ENCODE measurements at places on chromosomes 6 and 20.

- ATAC-seq, result no peak
Measured at GRCh38 chr6:140245296-140246040, 871.0 kb upstream of the CITED2 start.

- ATAC-seq, result no peak
Measured at GRCh38 chr6:109062767-109063352, 31.8 kb downstream of the SESN1 start.

DNA sequence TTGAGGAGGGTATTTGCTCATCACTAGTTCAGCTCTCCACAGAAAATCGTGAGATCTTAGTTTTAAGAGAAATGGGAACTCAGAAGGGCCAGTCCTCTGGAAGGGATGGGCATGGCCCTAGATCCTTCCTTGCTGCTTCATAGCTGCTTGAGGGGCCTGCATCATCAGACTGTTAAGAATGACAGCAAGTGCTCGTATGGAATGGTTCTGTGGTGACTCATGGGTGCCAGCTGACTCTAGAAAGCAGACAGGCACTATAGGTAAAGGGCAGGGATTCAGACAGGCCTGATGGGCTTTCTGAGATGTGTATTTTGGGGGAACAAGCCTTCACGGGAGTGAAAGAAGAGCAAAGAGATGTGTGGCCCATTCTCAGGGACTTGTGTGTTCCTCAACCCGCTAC is 90.8 kb downstream of the MYLK4 start:
- peak; percentile 41 for ATAC-seq

- ATAC-seq, result peak; percentile 33
Measured at GRCh38 chr6:143539106-143539505, 27.6 kb upstream of the FUCA2 start.

DNA sequence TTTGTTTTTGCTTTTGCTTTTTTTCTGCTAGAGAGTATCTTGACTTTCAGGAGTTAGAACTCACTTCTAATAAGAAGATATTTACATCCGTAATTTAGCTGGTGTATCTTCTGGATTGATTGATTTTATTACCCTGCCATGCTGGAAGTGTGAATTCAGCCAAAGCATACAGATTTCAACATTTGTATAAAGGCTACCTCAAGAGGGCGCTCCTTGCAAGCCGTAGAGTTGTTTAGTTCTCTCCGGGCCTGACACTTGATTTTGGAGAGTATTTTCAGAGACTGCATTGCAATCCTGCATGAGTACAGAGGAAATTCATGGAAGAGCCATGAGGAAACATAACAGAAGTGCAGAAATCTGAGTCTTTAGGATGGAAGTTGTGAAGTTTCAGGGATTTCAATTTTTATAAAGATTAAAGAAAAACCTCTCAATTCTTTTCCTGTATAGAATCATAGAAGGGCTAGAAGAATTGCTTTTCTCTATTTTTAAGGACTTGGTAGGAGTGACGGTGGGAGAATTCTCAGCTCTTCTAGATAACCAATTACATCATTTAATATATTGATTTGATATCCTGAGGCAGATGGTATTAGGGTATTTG is 66.7 kb upstream of the TIAM2 start:
- ATAC-seq, result peak; percentile 63

All from activated T-helper 17 cell treated with anti-CD3 and anti-CD28 coated beads, Interleukin-2, amount 50 U/mL, for 72 hours (primary cell).